ENCODE measurements at places on chromosomes 16 and 17. TPM values are rescaled to one million over a fixed set of nuclear protein-coding genes. Genes with fewer than 3 reads are reported as not detected.

Gene ASPHD1
- 2.5 TPM for total RNA-seq

Gene HOXB2
- 34.5 TPM for total RNA-seq

Gene CRYM
- not detected for total RNA-seq

Gene MVP
- total RNA-seq, result 5.6 TPM
